ENCODE measurements at places on chromosomes 2 and 18.

DNA sequence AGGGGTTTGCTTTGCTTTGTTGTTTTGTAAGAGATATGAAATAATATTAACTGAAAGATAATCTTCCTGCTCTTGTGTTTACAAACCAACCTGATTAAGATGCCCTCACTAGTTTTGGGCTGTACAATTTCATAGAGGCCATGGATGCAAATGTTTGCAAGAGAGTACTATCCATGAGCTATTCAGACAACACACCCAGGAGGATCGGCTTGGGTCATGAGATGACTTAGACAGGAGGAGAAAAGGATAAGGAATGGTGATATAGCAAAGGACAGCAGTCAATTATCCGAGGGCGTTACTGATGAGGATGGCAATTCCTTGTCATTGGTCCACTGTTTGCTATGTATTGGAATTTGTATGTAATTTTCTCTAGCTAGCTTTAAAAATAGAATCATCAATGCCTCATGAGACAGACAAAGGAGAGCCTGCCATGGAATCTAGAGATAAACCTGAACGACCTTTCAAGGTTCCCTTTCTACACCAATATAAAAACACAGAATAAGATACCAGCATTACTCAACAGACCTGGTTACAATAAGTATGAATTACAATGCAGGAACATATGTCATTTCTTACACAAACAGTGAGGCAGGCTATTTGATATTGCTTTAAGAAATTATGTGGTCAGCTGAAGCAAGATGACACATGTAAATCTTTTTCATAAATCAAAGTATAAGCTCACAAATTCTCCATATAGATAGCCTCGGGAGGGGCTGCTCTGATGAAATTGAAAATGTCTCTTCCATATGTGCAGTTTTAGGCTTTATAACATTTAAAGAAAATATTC, 54.4 kb upstream of the SOS1 start:
- DNase-seq = no peak

DNA sequence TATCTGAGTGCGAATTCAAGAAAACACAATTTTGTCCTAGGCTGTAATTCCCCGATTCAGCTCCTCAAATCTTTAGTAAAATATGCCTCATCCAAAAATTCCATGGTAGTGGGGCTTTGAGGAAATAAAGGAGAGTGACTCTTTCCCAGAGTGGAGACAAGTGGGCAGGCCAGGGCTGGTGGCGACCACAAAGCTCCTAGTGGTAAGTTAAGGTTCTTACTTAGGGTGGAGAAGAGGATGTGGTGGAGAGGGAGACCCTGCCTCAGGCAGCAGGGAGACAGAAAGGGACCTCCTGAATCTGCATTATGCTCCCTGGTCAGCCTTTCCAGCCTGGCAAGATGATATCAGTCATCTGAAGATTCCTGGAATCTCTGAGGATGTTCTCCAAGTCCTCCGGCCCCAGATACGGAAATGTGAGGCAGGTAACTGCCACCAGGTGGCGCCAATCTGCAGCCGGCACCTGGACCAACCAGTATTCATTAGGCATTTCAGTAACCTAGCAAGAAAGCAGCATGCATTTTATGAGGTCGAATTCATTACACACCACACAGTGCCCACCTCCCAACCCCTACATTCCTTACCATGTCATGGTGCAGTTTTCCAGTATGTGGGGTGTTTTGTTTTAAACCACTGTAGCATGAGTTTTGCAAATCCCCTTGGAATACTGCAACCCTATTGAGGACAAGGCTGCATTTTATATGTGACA, 106.4 kb downstream of the POLE4 start:
- no peak for DNase-seq

- no peak for DNase-seq
These were observed 995.1 kb upstream of the DDX18 start for GRCh38 chr2:116819355-116819754.

- no peak for DNase-seq
These were observed 7.3 kb downstream of the SRSF7 start for GRCh38 chr2:38743672-38744398.

DNA sequence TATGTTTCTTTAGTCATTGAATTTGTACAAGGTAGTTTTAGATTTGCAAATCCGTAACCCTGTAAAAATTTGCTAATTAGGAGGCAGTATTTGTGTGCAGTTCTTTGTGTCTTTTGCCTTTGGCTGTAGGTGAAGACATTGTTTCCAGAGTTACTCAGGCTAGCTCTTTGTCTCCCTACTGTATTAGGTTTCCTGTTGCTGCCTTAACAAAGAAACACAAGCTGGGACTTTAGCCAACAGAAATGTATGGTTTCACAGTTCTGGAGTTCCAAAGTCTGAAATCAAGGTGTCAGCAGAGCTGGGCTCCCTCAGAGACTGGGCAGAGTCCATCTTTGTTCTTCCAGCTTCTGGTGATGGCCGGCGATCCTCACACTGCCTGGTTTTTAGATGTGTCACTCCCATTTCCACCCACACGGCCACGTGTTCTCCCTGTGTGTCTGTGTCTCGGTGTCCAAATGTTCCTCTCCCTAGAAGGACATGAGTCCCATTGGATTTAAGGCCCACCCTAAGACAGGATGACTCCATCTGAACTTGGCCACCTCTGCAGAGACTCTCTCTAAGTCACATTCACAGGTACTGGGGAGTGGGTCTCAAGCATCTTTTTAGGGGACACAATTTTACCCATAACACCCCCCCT, 309.7 kb downstream of the GALR1 start:
- DNase-seq = no peak

GRCh38 chr2:112803691-112804521, 19.6 kb upstream of the IL1A start:
- peak; percentile 67 for DNase-seq

GRCh38 chr2:150939087-150939486, 322.6 kb downstream of the RBM43 start:
- no peak for DNase-seq

GRCh38 chr2:60486067-60486466, 67.4 kb downstream of the BCL11A start:
- no peak for DNase-seq
